Fibroblast of pulmonary artery (primary cell): ENCODE measurements at places on chromosomes 3 and 15.
A peak's percentile ranks its signal among the peaks of the same experiment; 100 is the strongest.

GRCh38 chr3:66253790-66254620 is 33.2 kb downstream of the SLC25A26 start:
- peak; percentile 72 for DNase-seq

DNA sequence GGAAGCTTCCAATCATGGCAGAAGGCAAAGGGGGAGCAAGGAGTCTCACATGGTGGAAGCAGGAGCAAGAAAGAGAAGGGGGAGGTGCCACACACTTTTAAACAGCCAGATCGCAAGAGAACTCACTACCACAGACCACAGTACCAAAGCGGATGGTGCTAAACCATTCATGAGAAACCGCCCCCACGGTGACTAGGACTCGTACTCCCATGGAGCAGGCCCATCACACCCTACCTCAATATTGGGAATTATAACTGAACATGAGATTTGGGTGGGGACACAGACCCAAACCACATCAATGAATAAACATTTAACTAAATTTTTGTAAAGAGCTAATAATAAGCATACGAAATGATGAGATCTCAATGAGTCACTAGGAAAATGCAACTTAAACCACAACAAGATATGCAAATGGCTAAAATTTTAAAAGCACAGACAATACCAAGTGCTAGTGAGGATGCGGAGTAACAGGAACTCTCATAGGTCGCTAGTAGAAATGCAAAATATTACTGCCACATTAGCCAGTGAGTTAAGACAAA is 10.0 kb downstream of the MRPS25 start:
- DNase-seq = peak; percentile 11

GRCh38 chr3:160661660-160662059 is 15.3 kb upstream of the ARL14 start:
- DNase-seq = no peak

DNA sequence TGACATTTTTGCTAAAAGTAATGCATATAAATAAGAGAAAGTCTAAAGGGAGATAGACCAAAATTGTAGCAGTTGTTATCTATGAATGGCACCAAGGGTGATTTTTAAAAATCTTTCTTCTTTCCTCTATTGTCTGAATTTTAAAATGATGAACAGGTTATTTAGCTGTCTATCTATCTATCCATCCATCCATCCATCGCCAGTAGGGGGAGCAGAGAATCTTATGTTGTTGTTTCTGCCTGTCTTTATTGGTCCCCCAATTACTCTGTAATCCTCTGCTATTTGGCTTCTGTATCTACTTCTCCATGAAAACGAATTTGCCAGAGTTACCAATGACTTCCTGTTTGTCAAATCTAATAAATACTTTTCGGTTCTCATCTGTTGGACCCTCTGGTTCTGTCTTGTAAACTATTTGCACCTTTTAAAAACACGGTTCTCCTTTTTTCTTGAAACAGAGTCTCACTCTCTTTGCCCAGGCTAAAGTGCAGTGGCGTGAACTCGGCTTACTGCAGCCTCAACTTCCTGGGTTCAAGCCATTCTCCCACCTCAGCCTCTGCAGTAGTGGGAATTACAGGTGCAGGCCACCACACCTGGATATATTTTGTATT is 86.0 kb downstream of the ECT2 start:
- peak; percentile 78 for DNase-seq

GRCh38 chr15:41975669-41976068 is 3.3 kb upstream of the EHD4 start:
- no peak for DNase-seq

- no peak for DNase-seq
Observed at GRCh38 chr3:194617143-194617671, 16.0 kb downstream of the TMEM44 start.

DNA sequence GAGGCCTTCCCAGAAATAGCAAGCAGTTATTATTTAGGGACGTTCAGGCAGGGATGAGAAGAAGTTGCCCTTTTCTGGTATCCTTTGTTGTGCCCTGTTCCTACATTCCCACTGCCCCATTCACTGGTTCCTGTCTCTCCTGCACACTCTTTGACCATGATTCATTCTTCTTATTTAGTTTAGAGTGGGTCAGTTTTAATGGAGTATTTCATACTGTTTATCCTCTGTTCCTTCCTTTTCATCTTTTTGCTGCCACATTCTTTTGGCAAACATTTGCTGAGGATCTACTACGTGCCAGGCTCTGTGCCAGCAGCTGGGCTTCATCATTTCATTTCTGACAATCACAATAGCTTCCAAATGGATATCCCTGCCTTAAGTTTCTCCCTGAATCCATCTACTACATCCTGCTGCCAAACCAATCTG is 11.8 kb upstream of the EID1 start:
- peak; percentile 55 for DNase-seq

DNA sequence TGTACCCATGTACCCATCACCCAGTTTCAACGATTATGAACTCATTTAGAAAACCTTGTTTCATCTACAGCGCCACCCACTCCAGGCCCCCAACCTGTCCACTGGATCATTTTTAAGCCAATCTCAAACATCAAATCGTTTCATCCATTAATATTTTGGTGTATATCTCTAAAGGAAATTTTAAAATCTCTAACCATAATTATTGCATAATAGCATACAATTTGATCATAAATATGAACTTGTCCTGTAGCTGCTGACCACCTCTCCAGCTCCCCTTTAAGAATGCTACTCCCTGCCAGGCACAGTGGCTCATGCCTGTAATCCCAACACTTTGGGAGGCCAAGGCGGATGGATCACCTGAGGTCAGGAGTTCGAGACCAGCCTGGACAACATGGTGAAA is 2.8 kb upstream of the C3orf70 start:
- no peak for DNase-seq

DNA sequence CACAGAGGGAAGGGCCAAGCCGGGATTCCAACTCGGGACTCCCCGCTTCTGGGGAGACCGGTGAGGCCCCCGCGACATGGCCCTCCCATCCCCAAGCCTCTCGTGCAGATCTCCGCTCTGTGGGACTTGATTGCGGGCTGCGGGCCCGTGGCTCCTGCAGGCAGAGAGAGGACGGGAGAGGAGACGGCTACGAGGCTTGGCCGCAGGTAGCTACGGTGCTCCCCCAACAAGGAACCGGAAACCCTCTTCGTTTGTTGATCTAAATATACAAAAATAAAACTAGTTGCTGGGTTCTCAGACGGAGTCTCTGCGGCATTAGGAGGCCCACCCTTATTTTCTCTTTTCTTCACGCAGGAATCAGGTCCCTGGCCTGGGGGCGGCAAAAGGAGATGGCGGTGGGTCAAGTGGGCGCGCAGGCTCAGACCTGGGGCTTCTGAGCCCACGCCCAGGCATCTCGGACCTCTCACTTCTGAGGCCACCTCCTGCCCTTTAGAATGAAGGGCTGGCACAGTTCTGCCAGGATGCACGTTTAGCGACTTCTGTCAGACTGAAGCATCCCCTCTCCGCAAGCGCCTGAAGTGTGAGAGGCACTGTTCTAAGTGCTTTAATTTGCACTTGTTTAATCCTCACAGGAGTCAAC is 10.9 kb downstream of the GNB5 start:
- no peak for DNase-seq

- DNase-seq = no peak
Observed at GRCh38 chr3:115930168-115930567, 306.9 kb downstream of the GAP43 start.

DNA sequence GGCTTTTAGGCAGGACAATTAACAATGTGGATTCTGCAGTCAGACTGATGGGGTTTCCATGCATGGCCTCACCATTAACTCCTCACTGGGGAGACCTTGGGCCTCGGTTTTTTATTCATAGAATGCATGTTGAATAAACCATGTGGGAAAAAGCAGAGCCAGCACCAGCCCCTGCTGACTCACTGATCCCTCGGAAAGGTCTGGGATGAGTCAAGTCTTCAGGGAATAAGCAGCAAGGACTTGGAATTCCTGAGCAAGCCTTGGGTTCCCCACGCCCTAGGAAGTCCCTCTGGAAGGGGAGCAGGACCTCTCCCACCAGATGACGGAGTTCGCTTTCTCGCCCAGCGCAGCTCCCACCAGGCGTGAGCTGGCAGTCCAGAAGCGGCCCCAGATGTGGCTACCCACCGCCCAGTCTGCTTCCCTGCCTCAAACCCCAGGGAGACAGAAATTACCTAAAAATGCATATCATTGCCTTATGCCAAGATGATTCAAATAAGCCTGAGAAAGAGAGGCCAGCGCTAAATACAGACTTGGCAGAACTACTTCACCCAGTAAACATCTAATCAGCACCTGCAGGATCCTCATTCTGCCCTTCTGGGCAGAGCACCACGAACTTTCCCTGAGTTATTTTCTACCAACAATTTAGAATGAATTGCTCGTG is 45.4 kb downstream of the BTD start:
- peak; percentile 98 for DNase-seq

DNA sequence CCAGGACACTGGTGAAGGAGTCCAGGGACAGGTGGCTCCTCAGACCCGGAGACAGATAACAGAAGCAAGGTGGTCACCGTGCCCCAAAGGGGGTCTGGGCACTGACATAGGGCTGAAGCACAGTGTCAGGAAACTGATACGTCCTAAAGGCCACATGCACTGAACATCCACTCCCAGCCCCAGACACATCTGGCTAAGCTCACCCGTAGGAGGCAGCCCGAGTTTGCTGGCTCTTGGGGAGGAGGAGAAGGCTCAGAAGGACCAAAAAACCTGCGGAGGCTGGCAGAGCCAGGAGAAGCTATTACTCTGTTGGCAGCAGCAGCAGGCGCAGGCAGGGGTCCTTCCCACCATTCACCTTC is 1.2 kb downstream of the CACNA2D2 start:
- DNase-seq = no peak

GRCh38 chr3:147449669-147450068 is 40.5 kb downstream of the ZIC1 start:
- DNase-seq = no peak

- no peak for DNase-seq
Observed at GRCh38 chr15:70793694-70794093, 30.3 kb upstream of the UACA start.

DNA sequence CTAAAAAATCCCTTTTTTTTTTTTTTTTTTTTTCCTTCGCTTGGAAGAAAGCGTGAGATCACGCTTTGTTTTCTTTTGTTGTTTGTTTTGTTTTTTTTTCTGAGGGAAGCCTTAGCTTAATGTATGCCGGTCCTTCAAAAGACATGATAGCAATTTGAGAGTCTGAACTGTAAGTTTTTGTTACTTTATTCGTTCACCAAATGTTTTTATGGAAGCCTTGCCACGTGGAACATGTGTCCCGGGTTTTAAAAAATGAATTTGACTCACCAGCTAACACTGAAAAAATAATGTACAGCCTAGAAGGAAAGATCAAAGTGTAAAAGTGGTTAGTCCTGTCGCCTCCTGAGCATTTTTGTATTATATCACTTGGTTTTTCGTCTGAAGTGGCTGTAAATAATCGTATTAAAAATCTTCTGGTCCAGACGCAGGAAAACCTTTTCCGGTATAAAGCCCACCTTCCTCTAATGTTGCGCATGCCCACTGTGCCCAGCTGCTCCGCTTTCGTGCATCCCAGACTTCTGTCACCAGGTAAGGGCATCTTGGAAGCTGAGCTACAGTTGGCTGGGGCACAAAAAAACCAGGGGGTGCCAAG is 795 bp upstream of the MYNN start:
- peak; percentile 81 for DNase-seq

GRCh38 chr15:33908406-33908805 is 59.9 kb upstream of the CHRM5 start:
- DNase-seq = peak; percentile 50

DNA sequence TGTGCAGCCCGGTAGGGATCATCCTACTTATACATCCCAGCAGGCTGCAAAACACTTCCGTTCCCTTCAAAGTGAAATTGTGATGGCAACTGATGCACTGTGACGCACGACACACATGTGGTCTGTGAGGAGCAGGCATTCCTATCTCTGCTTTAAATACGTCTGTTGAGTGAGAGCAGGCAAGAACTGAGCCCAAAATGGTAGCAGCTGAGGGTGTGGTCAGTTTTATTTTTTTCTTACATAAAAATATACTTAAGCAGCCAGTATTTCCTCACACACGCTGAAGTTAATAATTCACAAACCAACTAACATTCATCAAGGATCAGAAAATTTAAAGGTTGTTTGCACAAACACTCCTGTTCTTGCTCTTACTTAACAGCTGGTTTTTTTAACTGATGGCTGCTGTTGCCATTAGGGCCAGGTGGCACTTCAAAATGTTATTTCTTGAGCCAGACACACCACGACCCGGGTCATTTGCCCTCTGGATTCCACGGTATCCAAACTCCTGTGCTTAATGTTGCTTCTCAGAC is 23.9 kb downstream of the LRIG1 start:
- no peak for DNase-seq

- DNase-seq = peak; percentile 53
Observed at GRCh38 chr15:93035953-93036810, 52.8 kb downstream of the RGMA start.

- DNase-seq = peak; percentile 47
Observed at GRCh38 chr15:52728899-52729298, 49.7 kb upstream of the ATOSA start.

DNA sequence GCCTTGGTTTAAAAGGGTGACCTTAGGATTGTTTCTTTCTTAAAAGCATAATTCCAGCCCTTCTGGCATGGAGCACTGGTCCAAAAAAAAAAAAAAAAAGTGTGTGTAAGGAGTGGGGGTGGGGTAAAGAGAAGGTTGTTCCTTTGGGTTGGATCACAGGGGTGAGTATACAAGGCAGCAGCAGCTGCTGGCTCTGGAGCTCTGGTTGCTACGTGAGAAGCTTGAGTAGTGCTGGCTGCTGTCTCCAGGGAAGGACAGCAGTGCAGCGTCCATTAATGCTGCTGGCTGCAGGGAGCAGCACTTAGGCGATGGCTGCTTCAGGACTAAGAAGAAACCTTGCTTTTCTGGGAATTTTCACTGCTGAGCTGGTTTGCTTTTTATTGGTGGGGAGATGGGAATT is 2.3 kb downstream of the SETD5 start:
- peak; percentile 96 for DNase-seq

- peak; percentile 2 for DNase-seq
Observed at GRCh38 chr15:72077950-72078349, 40.0 kb downstream of the MYO9A start.

- no peak for DNase-seq
Observed at GRCh38 chr3:46849045-46849631, 14.1 kb downstream of the MYL3 start.

DNA sequence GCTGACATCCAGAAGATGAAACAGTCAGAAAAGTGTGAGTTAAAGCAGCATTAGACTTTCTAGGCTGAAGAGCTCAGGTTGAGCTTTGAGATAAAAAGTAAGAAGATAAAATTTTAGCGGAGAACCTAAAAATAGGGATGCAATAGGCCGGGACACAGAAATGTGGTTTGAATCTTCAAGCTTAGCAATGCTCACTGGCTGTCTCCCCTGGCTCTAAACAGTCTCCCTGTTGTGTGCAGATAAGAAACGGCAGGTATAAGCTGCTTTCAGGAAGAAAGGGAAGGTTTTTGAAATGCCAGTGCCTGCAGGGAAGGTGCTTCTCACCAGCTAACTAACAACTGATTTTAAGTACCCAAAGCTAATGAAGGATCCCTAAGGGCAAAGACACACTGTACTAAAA is 718.7 kb upstream of the SGO1 start:
- DNase-seq = no peak

DNA sequence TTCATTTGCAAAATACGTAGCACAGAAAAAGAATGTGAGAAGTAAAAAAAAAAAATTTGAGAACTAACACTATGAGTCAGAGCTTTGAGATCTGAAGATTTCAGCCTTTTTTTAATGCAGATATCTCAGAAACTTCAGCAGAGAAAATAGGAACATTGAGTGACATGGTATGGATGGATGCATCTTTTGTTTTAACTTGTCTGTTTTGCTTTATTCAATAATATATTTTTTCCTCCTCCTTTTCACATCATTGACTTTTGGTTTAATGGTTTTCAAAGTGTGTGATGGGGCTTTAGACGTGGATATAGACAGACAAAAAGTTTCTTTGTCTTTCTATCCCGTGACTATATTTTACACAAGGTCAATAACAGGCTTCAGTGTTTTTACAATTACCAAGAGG is 426.7 kb upstream of the FRG2C start:
- no peak for DNase-seq
